Thoracic aorta (tissue), 2 donors: ENCODE measurements at places on chromosomes 5 and 9. TPM values are rescaled to one million over a fixed set of nuclear protein-coding genes. Genes with fewer than 3 reads are reported as not detected.

SUSD3 gene
- 21.4 TPM for total RNA-seq

UBE2QL1 gene
- 3.2 TPM for total RNA-seq

IL7R gene
- total RNA-seq: 20.5 TPM

LPCAT1 gene
- total RNA-seq: 54.6 TPM

CCDC180 gene
- total RNA-seq: 9.7 TPM

IARS1 gene
- total RNA-seq: 150 TPM

SAXO1 gene
- total RNA-seq: 0.27 TPM

PRRX2 gene
- total RNA-seq: 66.1 TPM

PROB1 gene
- 1.9 TPM for total RNA-seq

DNA sequence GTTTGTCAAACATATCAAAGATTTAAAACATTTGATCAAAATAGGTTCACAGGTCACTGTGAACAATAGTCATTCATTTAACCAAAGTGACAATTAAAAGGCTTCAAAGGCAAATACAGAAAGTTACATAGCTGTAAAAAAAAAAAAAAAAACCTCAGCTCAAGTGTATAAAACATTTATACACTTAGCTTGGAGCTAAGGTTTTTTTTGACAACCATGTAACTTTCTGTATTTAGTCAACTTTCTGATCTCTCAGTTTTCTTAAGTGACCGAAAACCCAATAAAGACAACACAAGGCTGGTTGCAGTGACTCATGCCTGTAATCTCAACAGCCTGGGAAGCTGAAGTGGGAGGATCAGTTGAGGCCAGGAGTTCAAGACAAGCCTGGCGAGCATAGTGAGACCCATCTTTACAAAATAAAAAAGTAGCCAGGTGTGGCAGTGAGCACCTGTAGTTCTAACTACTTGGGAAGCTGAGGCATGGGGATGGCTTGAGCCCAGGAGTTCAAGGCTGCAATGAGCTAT, 16.4 kb upstream of the UBTD2 start:
- no peaks in the 10 kb centered on the region for H3K36me3 ChIP-seq
- H3K27me3 ChIP-seq: no peaks in the 10 kb centered on the region
- H3K27ac ChIP-seq: no peak overlapping the region
- no peak for DNase-seq
- peaks cover 29% of the 10 kb centered on the region for H3K4me1 ChIP-seq

DNA sequence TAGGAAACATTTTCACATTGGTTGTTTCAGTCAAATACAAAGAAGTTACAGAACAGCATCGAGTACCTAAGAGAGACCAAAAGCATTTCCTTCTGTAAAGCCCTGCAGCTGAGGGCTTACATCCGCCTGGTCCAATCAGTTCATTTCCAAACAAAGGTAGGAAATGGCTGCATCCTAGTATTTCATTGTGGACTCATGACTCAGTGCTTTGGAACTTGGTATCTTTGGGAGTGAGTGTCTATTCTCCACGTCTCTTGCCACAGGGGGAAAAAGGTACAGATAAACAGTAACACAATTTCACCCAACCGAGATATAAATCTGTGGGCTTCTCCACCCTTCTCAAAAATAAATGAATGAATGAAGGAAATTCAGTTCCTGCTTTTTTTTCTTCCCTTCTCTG, 75.4 kb downstream of the NFIB start:
- H3K27ac ChIP-seq: no peak overlapping the region
- no peaks in the 10 kb centered on the region for H3K36me3 ChIP-seq
- no peaks in the 10 kb centered on the region for H3K27me3 ChIP-seq
- H3K4me3 ChIP-seq: no peak overlapping the region

GRCh38 chr9:79165020-79165780, 406.6 kb upstream of the TLE4 start:
- H3K27ac ChIP-seq: no peak overlapping the region
- DNase-seq: no peak
- H3K4me1 ChIP-seq: no peaks in the 10 kb centered on the region

DNA sequence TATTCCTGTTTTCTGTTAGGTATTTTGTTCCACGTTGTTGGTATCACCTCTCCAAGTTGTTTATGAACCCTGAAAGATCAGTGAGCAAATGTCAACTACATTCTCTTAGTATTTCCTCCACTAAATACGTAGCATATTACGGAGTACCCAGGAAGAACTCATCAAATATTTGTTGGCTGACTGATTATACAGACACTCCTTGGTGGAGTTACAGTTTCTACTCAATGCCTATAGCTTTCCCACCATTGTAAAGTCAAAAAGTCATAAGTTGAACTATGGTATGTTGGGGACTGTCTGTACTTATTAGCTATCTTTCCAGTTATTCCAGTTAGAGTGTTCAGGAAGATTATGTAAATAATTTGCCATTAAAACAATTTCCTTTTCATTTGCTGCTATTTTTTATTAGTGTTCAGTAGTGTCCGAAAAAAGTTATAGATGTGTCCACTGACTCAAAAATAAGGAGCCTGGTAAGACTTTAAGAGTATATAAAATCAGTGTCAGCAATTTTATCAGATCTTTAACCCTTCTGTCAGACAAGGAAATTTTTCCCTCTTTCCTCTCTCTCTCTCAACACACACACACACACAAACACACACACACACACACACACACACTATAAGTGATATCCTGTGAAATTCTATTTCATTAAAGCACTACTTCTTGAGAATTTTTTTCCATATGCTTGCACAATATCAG, 6.8 kb upstream of the APBA1 start:
- DNase-seq: no peak
- no peaks in the 10 kb centered on the region for H3K4me1 ChIP-seq
- no peaks in the 10 kb centered on the region for H3K36me3 ChIP-seq
- no peaks in the 10 kb centered on the region for H3K27me3 ChIP-seq

DNA sequence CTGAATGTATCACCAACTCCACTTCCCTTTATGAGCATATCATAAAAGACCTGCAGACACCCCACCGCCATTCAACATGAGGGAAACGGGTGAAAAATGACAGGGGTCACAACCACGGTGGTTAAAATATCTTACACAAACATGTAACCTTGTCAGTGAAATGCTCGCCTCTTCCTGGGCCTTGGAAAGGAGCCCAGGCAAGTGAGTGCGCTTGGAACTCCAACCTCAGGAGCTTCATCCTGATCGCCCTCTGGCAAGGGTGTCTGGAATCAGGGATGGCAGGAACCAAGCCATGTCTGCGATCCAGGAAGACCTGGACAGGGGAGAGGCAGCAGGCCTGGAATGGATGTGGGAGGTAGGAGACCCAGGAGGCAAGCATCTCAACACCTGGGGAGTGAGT, 282.7 kb downstream of the GAS1 start:
- no peaks in the 10 kb centered on the region for H3K4me1 ChIP-seq
- no peak for DNase-seq
- no peaks in the 10 kb centered on the region for H3K36me3 ChIP-seq
- H3K4me3 ChIP-seq: no peak overlapping the region
- no peak overlapping the region for H3K27ac ChIP-seq

- no peaks in the 10 kb centered on the region for H3K36me3 ChIP-seq
- peak overlapping the region; percentile 34 for H3K4me3 ChIP-seq
- DNase-seq: no peak
- no peak overlapping the region for H3K27ac ChIP-seq
- H3K4me1 ChIP-seq: no peaks in the 10 kb centered on the region
Measured at GRCh38 chr5:130017173-130017572, 112.9 kb downstream of the CHSY3 start.

DNA sequence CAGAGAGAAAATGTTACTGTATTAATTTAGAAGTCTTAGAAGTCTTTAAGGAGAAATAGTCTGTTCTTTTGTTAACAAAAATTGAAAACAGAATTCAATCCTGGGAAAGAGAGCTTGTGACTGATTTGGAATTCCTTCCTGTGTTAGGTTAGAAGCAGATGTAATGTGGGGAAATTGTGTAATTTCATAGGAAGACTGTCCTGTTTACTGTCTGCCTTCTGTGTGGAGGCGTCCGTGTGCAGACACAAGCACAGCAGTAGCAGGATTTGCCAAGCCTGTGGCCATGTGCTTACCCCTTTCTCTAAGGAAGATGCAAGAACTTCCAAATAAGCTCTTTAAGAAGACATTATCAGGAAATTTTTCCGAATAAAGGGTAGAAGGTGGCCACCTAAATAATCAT, 36.7 kb upstream of the F2R start:
- no peak overlapping the region for H3K4me3 ChIP-seq
- no peak overlapping the region for H3K27ac ChIP-seq
- no peaks in the 10 kb centered on the region for H3K27me3 ChIP-seq
- no peaks in the 10 kb centered on the region for H3K36me3 ChIP-seq

GRCh38 chr9:93575796-93576257, 557 bp upstream of the PHF2 start:
- H3K4me3 ChIP-seq: peak overlapping the region; percentile 92
- no peak for DNase-seq
- no peaks in the 10 kb centered on the region for H3K27me3 ChIP-seq
- H3K36me3 ChIP-seq: no peaks in the 10 kb centered on the region
- H3K27ac ChIP-seq: peak overlapping the region; percentile 93

- no peak for DNase-seq
- H3K4me1 ChIP-seq: peaks cover 11% of the 10 kb centered on the region
- H3K4me3 ChIP-seq: no peak overlapping the region
- H3K27ac ChIP-seq: peak overlapping the region; percentile 19
- H3K27me3 ChIP-seq: no peaks in the 10 kb centered on the region
Measured at GRCh38 chr9:87276851-87277261, 220.8 kb upstream of the DAPK1 start.

- no peaks in the 10 kb centered on the region for H3K4me1 ChIP-seq
- DNase-seq: no peak
Measured at GRCh38 chr5:30069441-30070263, 1123.8 kb upstream of the CDH6 start.

DNA sequence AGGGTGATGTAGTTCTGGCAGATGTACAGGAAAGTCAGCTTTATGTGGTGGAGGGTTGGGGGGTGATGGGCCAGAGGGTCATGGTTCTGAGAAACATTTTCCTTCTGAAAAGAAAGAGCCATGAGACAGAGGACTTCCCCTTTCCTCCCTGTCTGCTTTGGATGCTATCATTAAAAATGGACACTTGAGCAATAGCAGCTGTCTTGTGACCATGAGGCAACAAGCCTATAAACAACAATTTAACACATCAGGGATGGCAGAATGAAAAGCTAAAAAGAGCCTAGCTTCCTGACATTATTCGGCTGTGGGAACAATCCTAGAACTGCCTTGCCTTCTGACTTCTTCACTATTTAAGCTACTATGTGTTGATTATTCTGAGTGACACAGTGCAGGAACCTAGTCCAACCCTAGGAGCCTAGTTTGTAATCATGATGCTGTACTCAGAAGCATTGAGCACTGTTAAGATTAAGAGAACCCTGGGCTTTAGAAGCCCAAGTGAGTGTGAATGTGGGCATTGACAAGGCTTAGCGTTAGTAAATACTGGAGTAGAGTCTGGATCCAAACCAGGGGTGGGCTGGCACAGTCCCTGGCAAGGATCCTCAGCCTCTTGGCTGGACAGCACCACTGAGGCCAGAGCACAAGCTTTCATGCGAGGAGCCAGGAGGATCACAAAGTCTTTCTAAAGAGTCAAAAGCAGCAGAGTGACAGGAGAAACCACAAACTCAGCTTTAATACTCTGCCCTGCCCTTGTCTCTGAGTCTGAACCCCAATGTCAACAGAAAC, 178.5 kb upstream of the EGFLAM start:
- no peaks in the 10 kb centered on the region for H3K4me1 ChIP-seq
- H3K4me3 ChIP-seq: no peak overlapping the region
- no peak overlapping the region for H3K27ac ChIP-seq
- no peaks in the 10 kb centered on the region for H3K27me3 ChIP-seq
- DNase-seq: no peak
- no peaks in the 10 kb centered on the region for H3K36me3 ChIP-seq

DNA sequence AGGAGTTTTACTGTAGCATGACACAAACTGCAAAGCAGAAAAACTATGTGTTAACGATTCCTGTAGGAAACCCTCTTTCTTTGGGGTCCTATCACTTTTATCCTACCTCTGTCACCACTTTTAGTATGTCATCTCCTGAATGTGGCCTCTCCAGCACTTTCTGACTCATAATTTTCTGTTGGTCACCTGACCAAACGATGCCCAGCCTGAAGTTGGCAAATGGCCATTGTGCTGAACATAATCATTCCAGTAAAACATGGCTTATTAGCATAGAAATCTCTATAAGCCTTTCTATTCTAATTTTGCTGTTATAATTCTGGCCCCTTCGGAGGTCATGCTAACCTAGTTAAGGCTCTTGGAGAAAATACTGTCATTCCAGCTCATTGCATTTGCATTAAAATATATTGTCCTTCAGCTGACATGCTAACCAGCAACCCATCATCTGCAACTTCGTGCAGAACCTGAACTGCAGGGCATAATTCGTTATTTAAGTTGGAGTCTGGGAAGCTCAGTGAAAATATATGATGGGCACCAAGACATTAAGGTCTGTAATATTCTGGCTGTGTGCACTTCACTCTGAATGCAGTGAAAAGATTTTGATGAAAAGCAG, 140.3 kb downstream of the NMUR2 start:
- H3K4me3 ChIP-seq: no peak overlapping the region
- H3K27me3 ChIP-seq: no peaks in the 10 kb centered on the region
- DNase-seq: no peak
- H3K27ac ChIP-seq: no peak overlapping the region

GRCh38 chr9:133811471-133811870, 73.3 kb upstream of the SARDH start:
- no peak for DNase-seq
- H3K36me3 ChIP-seq: no peaks in the 10 kb centered on the region
- H3K4me3 ChIP-seq: no peak overlapping the region
- H3K27me3 ChIP-seq: no peaks in the 10 kb centered on the region

DNA sequence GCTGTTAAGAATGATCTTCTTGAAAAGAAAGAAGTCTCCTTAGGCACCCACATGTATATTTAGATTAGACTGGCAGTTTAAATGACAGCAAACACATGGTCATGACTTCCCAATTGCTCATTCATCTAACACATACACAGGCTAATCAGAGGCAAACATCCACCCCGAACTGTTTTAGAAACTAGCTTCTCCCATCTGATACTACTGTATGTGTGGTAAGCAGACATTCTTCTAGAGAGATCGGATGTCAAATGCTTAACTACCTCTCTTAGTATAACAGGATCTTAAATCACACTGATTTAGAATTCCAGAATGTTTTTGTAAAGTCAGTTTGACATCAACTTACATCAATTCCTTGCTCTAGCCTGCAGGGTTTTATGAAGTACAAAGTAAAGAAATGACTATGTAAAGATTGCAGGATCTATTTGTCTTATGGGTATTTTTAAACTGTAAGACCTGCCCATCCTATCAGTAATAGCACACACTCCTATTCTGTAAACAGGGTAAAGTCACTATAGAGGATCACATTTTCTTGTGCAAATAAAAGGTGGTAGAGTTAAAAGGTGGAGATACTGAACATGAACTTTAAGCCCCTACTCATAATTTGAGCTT, 239.7 kb downstream of the MLLT3 start:
- no peak overlapping the region for H3K27ac ChIP-seq
- no peak overlapping the region for H3K4me3 ChIP-seq
- H3K4me1 ChIP-seq: no peaks in the 10 kb centered on the region
- no peak for DNase-seq

GRCh38 chr9:70347046-70347445, 67.4 kb downstream of the KLF9 start:
- H3K4me3 ChIP-seq: no peak overlapping the region
- H3K36me3 ChIP-seq: peaks cover 18% of the 10 kb centered on the region
- no peaks in the 10 kb centered on the region for H3K4me1 ChIP-seq
- H3K27me3 ChIP-seq: no peaks in the 10 kb centered on the region
- no peak for DNase-seq
